IMR-90 (cell line): ENCODE measurements at places on chromosomes 7 and 10. TPM values are rescaled to one million over a fixed set of nuclear protein-coding genes. Genes with fewer than 3 reads are reported as not detected.

- no peak for DNase-seq
Observed at GRCh38 chr10:70255329-70256299, 22.4 kb upstream of the PPA1 start.

DNA sequence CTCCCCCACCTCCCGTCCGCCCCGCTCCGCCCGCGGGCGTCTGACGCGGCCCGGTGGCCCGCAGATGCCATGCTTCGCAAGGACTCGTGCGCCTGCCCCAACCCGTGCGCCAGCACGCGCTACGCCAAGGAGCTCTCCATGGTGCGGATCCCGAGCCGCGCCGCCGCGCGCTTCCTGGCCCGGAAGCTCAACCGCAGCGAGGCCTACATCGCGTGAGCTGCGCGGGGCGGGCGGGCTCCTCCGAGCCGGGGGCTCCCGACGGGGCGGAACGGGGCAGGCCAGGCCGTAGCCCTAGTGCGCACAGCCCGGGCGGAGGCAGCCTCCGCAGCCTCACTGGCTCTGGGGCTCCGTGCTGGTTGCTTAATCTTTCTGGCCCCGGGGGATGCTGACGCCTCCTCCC, 2.8 kb downstream of the ASIC3 start:
- DNase-seq: peak; percentile 77

The NACAD gene
- 0.54 and 0.56 TPM in 2 replicates for total RNA-seq

DNA sequence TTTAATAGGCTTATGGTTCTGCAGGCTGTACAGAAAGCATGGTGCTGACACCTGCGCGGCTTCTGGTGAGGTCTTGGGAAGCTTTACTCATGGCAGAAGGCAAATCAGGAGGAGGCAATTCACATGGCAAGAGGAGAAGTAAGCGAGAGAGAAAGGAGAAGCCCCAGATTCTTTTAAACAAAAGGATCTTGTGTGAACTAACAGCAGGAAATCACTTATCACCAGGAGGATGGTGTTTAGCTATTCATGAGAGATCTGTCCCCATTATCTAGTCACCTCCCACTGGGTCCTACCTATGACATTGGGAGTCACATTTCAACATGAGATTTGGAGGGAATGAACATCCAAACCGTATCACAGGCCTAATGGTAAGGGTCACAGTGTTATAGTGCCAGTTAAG, 678.0 kb upstream of the KCND2 start:
- DNase-seq: no peak

DNA sequence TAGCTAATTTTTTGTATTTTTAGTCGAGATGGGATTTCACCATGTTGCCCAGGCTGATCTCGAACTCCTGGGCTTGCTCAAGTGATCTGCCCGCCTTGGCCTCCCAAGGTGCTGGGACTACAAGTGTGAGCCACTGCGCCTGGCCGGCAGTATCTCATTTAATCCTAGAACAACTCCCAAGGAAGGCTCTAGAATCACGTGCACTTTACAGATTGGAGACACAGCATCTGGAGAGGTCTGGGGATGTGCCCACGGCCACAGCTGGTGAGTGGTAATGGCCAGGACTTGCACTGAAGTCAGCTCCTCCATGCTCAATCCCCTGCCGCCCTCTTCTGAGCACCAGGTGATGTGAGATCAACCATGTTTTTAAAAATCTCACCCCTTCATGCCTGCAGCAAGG, 43.1 kb downstream of the CARD11 start:
- no peak for DNase-seq

The NCF1 gene
- total RNA-seq: not detected in 2 replicates

The SVIL gene
- total RNA-seq: 11.5 and 13.6 TPM in 2 replicates

GRCh38 chr10:80000541-80000940, 51.6 kb upstream of the SFTPD start:
- DNase-seq: no peak

The GIMAP7 gene
- not detected in 2 replicates for total RNA-seq

The CYP3A4 gene
- total RNA-seq: not detected in 2 replicates

The TEX47 gene
- total RNA-seq: not detected in 2 replicates

The ECHDC3 gene
- 2.8 and 4.3 TPM in 2 replicates for total RNA-seq

GRCh38 chr7:129143724-129144094, 798 bp upstream of the TSPAN33 start:
- no peak for DNase-seq

GRCh38 chr7:113199841-113200240, 81.5 kb upstream of the SMIM30 start:
- peak; percentile 82 for DNase-seq

The GAD2 gene
- not detected in 2 replicates for total RNA-seq

The PDE6C gene
- total RNA-seq: not detected in 2 replicates

DNA sequence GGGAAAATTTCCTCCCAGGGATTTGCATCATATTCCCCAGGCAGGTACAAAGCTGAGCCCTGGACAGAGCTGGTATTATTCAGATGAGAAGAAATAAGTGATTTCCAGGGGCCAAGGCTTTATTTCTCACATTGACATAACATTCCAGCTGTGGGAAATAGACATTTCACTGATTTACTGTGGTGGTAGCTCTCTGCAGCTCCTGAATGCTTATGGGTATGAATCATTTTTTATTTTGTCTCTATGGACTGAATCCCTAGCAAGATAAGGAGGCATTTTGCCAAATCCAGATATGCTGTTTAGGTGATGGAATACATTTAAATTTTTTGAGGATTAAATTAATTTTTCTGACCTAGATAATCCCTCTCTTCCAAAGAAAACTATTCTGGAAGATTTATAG, 97.9 kb downstream of the MTPN start:
- DNase-seq: peak; percentile 42

The OPN1SW gene
- not detected in 2 replicates for total RNA-seq

The INSIG1 gene
- total RNA-seq: 26.0 and 32.8 TPM in 2 replicates

DNA sequence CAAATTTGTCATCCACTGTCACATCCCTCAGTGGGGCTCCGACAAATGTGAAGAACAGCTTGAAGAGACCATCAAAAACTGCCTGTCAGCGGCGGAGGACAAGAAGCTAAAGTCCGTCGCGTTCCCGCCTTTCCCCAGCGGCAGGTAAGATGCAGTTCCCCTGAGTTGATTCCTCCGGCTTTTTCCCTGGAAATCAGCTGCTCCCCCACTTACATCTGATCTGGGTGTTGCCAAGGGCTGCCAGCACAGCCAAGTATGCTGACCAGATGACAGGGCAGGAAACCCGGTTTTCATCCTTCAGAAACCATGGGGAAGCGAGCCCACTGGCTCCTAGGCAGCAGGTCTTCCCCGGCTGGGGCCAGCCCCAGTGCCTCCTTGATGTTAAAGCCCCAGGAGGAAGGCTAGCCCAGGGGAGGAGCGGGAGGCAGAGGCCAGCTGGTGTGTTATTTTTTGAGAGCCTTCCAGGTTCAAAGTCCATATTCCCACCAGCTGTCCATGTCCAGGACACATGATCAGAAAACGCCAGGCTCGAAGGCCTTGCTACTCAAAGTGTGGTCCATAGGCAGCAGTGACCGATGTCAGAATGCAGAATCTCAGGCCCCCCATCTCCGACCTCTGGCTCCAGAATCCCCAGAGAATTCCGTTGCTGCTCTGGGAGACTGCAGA, 23.4 kb downstream of the AIFM2 start:
- no peak for DNase-seq

DNA sequence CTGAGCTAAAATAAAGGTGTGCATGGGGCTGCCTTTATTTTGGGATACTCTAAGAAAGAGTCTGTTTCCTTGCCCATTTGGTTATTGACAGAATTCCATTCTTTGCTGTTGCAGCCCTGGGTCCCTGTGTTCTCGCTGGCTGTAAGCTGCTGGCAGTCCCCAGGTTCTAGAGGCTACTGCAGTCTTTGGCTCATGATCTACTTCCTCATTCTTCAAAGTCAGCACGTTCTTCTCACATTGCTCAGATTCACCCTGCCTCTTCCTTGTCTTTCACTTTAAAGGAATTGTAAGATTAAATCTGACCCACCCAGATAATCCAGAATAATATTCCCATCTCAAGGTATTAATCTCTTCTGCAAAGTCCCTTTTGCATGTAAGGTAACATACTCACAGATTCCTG, 620.3 kb downstream of the CCSER2 start:
- no peak for DNase-seq

DNA sequence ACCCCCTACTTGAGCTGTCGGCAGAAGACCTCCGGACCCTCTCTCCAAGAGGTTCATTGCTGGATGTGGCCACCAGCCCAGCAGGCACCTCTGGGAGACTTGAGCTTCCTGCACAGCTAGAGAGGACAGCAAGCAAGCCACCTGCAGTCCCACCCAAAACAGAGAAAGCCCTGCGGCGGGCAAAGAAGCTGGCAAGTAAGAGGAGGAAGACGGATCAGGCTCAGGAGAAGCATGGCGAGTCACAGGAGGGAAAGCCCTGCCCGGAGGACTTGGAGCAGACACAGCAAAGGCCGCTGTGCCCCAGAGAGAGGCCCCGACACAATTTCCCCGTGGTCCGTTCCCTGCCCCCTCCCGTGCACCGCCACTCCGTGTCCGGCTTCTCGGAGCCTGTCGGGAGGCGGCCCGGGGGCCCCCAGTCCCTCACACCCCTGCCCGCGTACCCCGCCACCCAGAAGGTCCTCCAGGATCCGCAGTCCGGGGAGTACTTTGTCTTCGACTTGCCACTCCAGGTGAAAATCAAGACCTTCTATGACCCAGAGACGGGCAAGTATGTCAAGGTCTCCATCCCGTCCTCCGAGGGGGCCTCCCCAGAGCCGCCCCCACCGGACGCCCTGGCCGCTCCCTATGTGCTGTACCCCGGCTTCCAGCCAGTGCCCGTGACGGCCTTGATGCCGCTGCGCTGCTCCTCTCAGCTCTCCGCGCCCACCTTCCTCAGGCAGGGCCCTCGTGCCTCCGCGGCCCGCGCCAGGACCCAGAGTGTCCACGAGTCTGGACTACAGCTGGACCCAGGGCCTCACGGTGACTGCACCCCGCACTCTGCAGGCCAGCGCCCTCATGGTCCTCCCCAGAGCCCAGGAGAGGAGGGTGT, 27.2 kb downstream of the C10orf71 start:
- DNase-seq: no peak

- DNase-seq: no peak
Observed at GRCh38 chr10:10156917-10157600, 860.6 kb upstream of the CELF2 start.

DNA sequence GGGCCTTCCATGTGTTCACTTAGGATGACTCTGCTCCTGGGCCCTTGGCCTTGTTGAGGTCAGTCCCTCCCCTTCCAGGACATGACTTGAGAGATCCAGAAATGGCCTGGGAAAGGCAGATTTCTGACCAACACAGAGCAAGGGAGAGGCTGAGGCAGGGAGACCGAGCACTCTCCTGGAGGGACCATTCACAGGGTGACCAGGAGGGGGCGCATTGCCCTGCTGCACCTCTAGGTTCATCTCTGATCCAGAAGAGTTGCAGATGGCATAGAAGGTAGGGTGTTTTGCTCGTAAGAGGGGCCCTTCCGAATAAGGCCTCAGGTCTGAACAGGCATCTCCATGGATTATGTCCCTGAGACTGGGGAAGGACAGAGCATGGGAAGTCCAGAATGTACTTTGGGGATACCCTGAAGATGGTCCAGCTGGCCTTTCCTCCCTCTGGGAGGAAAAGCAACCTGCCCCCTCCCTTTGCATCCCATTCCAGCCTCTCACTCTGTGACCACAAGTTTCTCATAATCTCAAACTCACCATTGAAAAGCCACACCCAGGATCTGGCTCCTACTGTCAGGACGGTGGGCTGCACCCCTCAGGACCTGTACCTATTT, 6.6 kb downstream of the DMBT1 start:
- DNase-seq: no peak

DNA sequence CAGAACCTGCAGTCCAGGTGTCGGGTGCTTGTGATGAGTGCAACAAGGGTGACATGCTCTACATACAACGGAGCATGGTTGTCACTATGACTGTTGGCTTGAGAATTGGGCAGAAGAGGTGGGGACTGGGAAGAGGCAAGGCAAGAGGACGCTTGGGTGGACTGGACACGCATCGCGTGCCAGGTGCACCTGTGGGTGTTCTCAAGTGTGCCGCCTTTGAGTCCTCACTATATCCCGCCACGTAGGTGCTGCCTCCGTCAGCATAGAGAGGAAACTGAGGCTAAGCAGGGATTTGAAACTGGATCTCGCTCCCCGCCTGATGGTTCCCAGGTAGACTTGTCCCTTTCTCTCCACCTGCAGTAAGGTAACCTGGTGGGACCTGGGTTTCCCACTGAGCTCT, 27.2 kb downstream of the CDH23 start:
- DNase-seq: no peak

DNA sequence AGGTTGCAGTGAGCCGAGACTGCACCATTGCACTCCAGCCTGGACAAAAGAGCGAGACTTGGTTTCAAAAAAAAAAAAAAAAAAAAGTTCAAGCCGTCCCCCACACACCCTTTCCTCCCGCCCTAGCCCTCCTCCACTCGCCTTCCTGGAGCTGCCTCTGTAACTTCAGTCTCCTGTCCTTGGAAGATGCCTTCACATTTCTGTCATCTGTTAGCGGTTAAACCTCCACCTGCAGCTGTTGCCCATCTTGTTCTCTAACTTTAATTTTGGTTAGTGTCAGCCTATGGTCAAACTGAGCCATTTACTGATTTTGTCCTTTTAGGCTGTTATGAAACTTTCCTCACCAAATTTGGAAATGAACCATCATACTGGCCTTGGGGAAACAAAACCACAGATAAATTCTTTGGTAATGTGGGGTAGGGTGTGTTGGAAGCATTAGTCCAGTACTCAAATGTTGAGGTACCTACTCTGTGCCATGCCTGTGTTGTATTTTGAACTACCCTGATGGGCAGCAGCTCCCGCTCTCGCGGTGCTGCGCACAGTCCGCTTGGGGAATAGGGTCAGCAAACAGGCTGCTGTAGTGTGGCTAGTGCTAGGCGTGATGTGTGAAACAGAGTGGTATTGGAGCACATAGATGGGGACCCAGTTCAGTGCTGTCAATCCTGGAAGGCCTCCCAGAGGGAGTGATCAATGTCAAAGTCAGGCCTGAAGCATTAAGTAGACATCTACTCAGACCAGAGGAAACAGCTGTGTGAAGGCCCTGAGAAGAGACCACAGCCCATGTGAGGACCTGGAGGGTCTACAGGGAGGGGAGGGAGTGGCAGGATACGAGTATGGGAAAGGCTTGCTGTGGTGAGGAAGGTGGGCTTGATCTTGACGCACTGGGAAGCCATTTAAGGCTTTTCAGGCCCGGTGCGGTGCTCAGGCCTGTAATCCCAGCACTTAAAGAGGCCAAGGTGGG, 26.9 kb downstream of the SFXN4 start:
- DNase-seq: no peak

The FFAR4 gene
- not detected in 2 replicates for total RNA-seq

The ACBD7 gene
- total RNA-seq: 0.54 and 1.1 TPM in 2 replicates

The PALS2 gene
- 15.4 and 29.7 TPM in 2 replicates for total RNA-seq

GRCh38 chr10:92916433-92916832, 68.1 kb downstream of the EXOC6 start:
- no peak for DNase-seq

DNA sequence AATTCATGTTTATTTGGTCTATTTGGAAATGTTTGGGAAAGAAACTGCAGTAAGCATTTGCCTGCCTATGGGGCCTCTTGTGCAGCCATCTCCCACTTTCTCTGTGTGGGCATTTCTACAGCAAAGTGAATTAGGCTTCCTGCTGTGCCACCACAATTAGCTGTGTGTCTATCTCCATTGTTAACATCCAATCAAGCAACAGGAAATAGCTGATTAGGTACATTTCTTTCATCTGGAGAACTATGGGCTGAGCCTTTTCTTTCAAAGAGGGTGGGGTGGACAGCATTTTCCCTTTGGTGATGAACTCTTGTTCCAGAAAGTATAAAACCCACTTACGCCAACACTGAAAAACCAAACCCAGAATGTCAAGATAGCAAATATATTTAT, 640.0 kb downstream of the ACTR3B start:
- no peak for DNase-seq

GRCh38 chr10:125163803-125164202, 3.4 kb upstream of the CTBP2 start:
- DNase-seq: no peak
